ENCODE measurements at places on chromosomes 5 and 9.

DNA sequence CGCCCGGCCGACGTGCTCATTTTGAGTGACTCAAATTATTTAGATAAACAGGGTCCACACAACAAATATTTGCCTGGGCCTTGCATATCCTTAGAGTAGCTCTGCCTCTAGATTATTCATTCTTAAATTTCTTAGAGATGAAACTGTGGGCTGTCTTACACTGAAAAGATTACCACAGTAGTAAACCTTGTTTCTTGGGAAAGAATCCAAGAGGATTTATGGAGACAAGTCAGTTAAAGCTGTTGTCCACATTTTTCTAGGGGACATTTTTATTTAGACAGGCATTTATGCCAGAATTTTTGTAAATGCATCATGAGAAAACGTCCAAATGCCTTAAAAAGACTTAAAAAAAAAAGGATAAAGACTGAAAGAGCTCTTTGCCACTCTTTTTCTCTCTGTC, 32.6 kb upstream of the RANBP3L start:
- no peak for DNase-seq

- DNase-seq, result no peak
Observed at GRCh38 chr5:58153255-58153654, 306.6 kb downstream of the PLK2 start.

- DNase-seq, result no peak
Observed at GRCh38 chr5:134289509-134290113, 63.7 kb upstream of the PPP2CA start.

GRCh38 chr9:32877639-32878217, 94.4 kb downstream of the TMEM215 start:
- DNase-seq, result no peak

DNA sequence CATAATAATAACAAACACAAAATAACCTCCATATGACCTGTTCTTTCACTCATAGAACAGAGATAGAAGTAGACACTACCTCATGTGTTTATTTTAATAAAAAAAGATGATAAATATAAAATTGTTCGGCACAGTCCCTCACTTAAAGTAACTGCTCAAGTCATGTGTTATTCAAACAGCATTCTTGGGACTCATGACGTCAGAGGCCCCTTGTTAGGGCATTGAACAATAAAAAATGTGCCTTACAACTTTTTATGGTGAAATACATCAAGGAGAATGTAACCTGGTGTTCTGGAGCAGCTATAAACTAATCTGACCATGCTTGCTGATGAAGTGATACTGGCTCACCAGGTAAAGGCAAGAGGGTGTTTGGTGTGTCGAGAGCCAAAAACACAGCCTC, 12.2 kb upstream of the NDFIP1 start:
- DNase-seq, result no peak

DNA sequence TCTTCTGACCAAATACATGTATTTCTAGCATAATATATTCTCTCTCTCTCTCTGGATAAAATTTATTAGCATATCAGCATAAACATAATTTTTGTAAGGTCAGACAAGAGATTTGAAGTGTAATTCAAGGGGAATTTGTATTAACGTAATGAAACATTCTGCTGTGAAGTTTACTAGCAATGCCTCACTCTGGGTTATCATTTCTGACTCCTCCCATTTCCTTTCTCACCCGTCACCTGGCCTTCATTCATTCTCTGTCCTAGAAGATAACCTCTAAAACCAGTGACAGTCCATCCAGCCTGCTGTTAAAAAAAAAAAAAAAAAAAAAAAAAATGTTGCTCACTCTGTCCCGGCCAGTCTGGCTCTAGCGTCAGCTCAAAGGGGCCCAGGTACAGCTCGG, 27.1 kb downstream of the GRAMD2B start:
- DNase-seq, result no peak

DNA sequence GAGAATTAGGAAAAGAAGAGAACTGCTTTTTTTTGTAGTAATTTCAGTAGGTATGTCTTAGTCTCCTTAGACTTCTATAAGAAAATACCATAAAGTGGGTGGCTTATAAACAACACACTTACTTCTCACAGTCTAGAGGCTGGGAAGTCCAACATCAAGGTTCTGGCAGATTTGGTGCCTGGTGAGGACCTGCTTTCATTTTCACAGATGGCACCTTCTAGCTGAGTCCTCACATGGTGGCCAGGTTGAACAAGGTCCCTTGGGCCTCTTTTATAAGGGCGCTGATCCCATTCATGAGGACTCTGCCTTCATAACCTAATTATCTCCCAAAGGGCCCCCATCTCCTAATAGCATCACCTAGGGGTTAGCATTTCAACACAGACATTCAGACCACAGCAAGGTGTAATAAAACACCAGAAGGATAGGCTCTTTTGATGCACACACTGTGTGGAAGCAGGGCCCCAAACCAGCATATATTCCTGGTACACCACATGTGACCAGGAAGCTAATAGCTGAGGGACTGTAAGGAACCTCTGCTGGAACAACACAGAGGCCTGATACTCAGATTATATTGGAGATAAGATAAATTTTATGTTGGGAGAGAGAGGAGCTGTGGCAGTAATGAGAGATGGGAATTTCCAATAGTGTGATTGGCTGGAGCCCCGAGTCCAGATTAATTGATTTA, 384.9 kb downstream of the RAB3C start:
- DNase-seq, result no peak

DNA sequence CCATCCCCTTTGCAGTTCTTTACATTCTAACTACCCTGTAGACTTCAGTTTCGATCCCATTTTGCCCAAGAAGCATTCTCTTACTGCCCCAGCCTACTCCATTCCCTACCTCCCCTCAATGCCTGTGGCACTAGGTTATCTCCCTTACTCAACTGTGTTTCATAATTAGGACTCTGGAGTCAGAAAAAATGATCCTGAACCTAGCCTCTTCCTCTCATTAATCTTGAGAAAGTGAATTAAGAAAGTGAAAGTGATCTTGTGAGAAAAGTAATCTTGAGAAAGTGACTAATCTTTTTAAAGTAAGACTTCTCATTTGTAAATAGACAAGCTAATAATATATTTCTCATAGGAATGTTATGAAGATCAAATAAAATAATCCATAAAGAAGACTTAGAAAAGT, 444.0 kb upstream of the TRPC7 start:
- no peak for DNase-seq

DNA sequence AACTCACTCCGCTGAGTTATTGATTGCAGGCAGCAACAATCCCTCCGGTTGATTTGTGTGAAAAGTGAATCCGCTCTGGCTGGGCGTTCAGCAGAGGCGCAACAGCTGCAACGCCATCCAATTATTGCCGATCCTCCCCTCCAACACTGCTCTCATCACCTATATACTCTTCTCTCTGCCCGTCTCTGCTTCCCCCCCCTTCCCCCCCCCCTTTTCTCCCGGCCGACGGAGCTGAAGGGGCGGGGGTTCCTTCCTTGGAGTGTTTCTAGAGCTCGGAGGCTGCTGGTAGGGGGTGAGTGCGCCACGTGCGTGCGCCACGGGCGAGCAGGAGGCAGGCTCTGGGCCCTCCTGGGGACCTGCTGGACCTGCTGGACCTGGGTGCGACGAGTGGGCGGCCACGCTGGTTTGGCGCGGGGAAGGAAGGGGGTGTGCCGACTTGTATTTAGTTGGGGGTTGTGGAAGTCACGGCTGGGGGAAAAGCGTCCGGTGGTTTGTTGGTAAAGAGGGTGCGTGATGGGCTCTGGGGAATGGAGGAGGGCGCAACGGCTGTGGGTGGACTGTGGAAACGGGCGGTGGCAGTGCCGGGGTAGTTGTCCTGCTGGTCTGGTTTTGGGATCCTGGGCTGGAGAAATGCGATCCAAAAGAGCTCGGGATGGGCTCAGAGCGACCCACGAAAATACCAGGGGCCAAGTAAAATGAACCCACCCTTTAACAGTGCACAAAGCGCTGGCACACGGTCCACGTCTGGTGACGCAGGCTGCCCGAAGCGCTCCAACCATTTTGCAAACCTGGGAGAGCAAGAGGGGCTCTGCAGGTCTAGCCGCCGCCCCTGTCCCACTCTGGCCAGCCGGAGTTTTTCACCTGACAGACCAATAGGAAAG, 6.4 kb upstream of the MEF2C start:
- DNase-seq, result no peak

DNA sequence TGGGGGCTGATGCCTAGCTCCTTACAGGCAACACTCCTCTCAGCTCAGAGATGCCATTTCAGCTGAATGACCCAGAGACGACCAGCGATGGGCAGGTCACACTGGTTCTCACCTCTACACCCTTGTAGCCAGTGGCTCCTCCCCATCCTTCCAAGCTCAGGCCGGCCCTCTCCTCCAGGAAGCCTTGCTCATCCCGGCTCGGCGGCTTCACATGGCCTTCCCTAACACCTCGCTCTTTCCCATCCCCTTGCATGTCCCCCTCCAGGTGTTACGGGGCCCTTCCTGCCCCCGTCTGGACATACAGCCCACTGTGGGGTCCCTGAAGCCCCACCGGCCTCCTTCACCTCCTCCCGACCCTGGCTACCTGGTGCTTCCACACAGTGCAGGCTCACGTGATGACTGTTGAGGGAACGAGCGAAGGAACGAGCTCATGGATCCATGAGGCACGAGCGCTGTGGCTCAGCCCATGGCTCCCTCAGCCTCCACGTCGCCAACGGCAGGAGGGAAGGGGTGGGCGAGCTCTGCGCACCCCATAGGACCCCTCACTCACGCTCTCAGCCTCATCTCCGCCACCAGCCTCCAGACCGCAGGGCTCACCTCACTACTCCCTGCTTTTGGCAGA, 45.7 kb downstream of the SARDH start:
- DNase-seq, result no peak

DNA sequence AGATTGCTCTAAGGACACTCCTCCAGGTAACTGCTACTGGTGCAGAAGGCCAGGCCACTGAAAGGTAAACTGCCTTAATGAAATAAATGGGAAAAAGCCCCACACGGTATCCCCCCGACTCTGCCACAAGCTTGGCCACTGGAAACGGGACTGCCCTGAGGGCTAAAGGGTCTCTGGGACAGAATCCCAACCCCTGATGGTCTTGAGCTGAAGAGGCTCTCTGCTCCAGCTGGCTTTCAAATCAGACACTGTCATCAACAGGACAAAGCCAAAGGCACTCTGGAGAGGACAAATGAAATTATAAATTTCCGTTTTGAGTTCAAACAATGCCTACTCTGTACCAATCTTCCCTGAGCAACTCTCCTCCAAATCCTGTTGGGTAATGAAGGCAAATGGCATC, 33.6 kb upstream of the HMGCR start:
- DNase-seq, result no peak

- no peak for DNase-seq
Observed at GRCh38 chr5:109589986-109590385, 99.7 kb upstream of the MAN2A1 start.

DNA sequence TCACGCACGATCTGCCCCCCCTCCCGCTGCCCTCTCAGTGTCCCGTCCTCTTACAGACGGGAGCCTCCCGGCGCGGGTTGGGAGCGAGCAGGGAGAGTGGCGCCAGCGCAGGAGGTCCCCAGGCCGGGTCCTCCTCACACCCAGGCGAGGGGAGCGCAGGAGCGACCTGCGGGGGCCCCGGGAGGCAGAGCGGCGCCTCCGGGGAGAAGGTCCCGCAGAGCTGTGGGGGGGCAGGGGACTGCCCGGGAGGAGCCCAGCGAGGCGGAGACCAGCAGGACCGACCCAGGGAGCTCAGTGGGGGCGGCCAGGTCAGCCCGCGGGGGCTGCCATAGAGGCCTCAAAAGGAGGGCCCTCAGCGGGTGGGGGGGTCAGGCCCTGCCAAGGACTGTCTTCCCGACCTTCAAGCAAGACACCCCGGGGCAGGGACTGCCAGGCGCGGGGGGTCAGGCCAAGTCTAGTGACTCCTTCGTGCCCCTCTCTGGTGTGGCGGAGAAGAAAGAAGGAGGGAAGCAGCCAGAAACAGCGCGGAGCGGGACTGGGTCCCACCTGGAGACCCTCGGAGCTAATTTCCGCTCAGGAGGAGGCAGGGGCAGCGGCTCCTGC, 123.3 kb upstream of the ERCC6L2 start:
- no peak for DNase-seq

DNA sequence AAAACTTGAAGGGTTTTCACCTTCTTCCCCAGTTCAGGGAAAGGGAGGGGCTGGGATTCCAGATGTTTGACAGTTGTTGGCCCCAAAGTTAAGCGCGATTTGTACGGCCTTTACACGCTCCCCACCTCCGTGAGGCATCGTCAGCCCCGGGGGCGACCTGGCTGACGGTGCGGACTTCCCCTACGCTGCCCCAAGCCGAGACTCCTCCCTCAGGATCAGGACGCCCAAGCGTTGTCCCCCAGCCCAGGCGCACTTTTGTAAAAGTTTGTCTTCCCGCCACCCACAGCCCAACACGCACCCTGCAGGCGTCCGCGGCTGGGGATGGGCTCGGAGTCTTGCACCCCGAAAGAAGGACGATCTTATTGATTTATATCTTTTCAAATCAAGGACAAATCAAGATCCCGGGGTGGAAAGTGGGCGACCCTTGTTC, 713 bp downstream of the MOB3B start:
- DNase-seq, result no peak

- no peak for DNase-seq
Observed at GRCh38 chr5:77139001-77139400, 51.9 kb upstream of the ZBED3 start.

DNA sequence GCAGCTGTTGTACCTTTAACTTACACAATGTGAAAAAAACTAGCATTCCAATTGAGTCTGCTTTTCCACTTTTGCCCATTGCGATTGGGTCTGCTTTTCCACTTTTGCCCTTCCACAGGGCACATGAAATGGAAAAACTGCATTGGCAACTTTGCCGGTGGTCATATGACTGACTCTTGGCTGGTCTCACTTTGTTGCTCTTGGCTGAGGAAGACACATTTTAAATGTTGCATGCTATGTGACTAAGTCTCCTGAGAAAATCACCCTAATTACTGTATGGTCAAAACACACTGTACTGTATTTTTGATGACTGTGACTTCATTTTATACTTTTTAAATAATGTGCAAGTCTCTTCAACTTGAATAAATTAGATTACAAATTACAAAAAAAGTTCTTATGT, 1.6 kb upstream of the OXCT1 start:
- DNase-seq, result no peak

- DNase-seq, result no peak
Observed at GRCh38 chr9:134545543-134546245, 95.9 kb upstream of the COL5A1 start.

DNA sequence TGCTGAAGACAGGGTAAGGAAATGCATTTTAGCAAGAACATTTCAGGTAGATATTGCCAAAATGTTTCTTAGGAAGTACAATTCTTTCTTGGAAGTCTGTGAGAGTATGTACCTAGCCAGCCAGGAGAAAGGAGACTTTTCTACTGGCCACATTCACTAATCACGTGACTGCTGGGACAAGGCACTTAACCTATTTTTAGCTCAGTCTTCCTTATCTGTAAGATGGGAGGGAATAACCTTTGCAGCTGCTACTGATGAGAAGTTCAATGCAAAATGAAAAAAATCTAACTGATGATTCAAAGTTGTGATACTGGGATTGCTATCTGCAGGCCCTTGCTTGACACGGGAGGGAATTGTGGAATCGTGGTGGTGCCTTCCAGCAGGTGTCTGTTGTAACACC, 42.6 kb upstream of the SLC28A3 start:
- DNase-seq, result no peak

- DNase-seq, result no peak
Observed at GRCh38 chr9:135304886-135305285, 174.7 kb upstream of the PPP1R26 start.

- no peak for DNase-seq
Observed at GRCh38 chr9:93536874-93537273, 39.5 kb upstream of the PHF2 start.

- no peak for DNase-seq
Observed at GRCh38 chr9:20200991-20201431, 412.2 kb upstream of the SLC24A2 start.

Measured in activated CD4-positive, CD25-positive, alpha-beta regulatory T cell treated with anti-CD3 and anti-CD28 coated beads, Interleukin-2, amount 50 U/mL, for 16 hours (primary cell).